ENCODE measurements at places on chromosomes 1 and 21. TPM values are rescaled to one million over a fixed set of nuclear protein-coding genes. Genes with fewer than 3 reads are reported as not detected.

MXRA8 gene
- total RNA-seq = 24.0 TPM

PBXIP1 gene
- total RNA-seq = 64.0 TPM

DNA sequence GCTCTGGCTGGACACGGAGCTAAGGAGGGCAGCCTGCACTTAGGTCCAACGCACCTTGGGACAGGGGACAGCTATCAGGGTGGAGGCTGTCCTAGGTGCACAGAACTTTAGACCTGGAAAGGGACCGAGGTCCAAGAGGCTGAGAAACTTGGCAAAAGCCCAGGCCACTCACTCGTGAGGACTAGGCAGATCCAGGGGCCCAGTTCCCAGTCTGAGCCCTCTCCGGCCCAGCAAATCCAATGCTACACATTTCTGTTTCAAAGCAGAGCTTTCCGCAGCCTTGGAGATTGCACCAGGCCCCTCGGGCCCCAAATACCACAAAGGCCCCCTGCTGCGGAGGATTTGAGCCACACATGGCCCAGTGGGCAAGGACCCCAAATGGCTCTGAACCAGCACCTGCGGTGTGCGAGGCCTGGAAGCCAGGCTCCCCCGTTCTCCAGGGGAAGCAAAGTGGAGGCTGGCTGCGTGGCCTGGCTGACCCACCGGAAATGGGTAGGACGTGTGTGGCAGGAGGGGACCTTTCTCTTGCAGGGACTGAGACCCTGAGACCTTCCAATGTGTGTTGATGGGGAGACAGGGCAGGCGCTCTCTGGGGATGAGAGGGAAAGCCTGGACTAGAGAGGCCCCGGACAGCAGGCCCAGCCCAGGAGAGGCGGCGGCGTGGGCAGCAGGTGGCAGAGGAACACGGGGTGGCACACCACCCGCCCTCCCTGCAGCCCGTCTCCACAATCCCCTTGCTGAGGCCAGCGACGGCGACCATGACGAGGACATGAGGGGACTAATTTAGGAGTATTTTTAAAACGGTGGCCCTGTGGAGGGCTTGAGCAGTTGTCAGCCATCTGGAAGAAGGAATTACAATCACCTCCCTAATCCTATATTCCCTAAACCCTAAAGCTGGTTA is 118.7 kb downstream of the CASZ1 start:
- peak; percentile 74 for DNase-seq

GRCh38 chr1:25641931-25642573 is 25.5 kb downstream of the MAN1C1 start:
- DNase-seq = no peak

GRCh38 chr1:101410048-101410878 is 173.4 kb downstream of the S1PR1 start:
- no peak for DNase-seq

- DNase-seq = peak; percentile 68
Measured at GRCh38 chr1:221708987-221709386, 32.9 kb downstream of the DUSP10 start.

All from neural progenitor cell (in vitro differentiated cells).